ENCODE measurements at places on chromosomes 7 and 10. TPM values are rescaled to one million over a fixed set of nuclear protein-coding genes. Genes with fewer than 3 reads are reported as not detected.

- DNase-seq = no peak
Measured at GRCh38 chr10:115696747-115697146, 576.3 kb downstream of the GFRA1 start.

Gene C10orf62
- 0.38 TPM for total RNA-seq

- DNase-seq = no peak
Measured at GRCh38 chr7:133601617-133602016, 348.7 kb downstream of the EXOC4 start.

Gene OR2A5
- total RNA-seq = not detected

DNA sequence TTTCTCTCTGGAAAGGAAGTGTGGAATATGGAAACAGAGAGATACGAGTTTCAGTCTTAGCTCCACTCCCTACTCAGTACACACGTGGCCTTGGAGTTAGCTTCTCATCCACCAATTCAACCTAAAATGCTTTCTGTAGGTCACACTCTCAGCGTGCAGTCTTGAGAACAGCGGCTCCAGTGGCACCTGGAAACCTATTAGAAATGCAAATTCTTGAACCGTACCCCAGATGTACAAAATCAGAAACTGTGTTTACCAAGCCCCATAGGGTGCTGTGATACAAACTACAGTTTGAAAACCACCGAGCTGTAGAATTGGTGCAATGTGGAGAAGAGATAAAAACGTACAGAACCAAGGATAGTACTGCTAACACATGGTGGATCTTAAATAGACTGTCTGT is 91.1 kb upstream of the SP4 start:
- DNase-seq = no peak

DNA sequence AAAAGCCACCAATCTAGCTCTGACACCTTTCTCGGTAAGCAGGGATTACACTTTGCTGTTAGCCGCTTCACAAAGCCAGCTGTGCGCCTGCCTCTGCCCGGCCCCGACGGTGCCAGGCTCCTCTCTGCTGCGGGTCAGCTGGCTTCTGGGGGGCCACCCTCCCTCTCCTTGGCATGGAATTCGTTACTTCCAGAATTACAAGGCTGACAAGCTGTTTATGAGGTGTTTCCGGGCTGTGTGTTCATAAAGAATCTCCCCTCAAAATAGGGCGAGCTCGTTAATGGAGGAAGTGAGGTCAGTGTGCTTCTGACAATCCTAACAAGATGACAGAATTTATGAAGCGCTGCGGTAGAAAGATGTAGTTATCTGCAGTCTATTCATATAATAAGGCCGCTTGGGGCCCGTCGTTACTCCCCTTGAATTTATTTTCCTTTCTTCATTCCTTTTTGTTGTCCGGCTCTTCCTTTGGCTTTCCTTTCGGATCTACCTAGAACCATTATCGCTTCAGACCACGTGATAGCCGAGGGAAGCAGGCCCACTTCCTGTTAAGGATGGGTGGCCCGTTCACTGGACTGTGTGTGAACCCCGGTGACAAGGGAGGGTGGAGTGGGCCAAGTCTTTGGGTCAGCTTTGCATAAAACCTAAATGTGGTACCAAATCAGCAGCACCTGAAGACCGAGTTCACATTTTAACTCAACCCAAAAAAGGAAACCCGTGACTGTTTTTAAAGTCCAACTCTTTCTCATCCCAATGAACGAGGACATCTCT is 273.0 kb upstream of the YAE1 start:
- DNase-seq = no peak

Gene ATOH7
- not detected for total RNA-seq

- no peak for DNase-seq
Measured at GRCh38 chr10:29627201-29628132, 7.3 kb downstream of the SVIL start.

Gene ADRA2A
- not detected for total RNA-seq

Gene ABCA13
- 0.62 TPM for total RNA-seq

Gene LBX1
- total RNA-seq = 1.1 TPM

GRCh38 chr7:108528183-108528712 is 2.3 kb upstream of the PNPLA8 start:
- DNase-seq = no peak

DNA sequence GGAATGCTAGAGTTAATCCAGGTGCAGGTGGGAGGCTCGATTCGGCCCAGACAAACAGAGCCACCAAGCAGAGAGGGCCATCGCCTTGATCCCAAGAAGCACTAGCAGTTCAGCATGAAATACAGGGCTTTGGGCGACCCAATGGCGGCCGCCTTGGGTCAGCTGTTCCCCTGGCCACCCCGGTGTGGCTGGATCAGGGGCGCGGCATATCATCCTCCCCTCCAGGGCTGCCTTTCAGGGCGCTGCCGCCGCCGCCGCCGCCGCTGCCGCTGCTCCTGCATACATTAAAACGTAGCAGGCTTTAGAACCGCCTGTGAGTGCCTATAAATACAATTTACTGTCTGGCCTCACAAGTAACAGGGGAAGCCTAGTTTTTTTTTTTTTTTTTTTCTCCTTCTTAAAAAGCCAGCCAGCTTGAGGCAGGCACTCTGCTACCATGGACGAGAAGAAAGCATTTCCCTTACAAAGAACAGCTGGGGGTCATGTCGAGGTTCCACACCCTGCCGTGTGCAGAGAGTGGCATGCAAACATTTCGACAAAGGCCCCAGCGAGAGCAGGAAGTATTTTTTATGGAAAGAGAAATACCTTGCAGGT is 57.7 kb upstream of the EFCAB10 start:
- DNase-seq = no peak

- peak; percentile 54 for DNase-seq
Measured at GRCh38 chr10:112967200-112967599, 17.2 kb downstream of the TCF7L2 start.

DNA sequence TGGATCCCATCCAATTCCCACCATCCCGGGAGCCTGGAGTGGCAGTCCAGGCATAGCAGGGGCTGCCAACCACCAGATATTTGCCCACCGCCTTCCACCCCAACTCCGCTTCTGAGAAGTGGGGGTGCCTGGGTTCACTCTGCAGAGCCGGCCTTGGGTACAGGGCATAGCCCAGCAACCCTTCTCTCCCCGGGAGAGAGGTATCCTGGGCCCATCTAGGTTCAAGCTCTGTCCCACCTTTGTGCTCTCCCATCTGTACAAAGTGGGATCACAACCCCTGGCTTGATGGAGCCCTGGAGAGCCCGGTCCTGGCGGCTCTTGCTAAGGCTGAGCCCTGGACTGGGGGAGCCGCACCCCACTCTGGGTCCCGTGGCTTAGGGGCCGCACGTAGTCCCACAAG is 12.2 kb downstream of the MICALL2 start:
- DNase-seq = no peak

Gene CLEC5A
- total RNA-seq = not detected

Gene AFAP1L2
- 1.4 TPM for total RNA-seq

DNA sequence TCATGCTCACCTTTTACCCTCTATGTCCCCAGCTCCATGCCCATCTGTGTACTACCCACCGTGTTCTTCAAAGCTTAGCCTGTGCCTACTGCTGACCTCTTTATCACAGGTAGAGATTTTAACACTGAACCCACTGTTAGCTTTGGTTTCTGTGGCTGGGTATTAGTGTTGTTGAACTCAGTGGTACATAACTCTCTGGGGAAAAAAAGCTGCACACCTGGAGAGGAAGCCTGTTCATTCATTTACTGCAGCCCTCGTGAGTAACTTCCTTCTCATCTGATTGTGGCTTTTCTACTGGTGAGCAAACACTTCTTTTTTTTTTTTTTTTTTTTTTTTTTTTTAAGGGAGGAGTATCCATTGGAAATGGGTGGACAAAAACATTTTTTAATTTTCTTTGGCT is 326.3 kb downstream of the CCSER2 start:
- DNase-seq = no peak

Gene EPO
- total RNA-seq = not detected

- DNase-seq = no peak
Measured at GRCh38 chr10:58955615-58956014, 220.8 kb upstream of the PHYHIPL start.

GRCh38 chr10:3502673-3503072 is 282.3 kb downstream of the KLF6 start:
- DNase-seq = no peak

GRCh38 chr7:17651863-17652385 is 288.4 kb downstream of the SNX13 start:
- peak; percentile 60 for DNase-seq

DNA sequence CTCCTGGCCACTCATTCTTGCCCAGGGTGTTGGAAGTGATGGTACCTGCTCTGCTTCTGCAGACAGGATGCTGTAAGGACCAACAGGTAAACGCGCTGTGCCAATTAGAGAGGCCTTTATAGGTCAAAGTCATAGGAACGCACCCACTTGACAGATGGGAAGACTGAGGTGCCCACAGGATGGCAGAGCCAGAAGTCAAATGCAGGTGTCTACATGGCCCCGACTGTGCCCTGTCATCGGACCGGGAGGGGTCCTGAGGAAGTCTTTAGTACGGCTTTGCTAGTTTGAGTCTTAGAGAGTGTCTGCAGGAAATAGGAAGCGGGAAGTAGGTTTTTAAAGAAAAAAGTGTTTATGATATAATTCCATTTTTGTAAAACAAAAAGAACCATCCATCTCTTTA is 57.3 kb downstream of the HK1 start:
- no peak for DNase-seq

Gene SLC26A3
- not detected for total RNA-seq

- DNase-seq = peak; percentile 97
Measured at GRCh38 chr7:43674559-43675436, 54.5 kb downstream of the COA1 start.

Gene DYNC1I1
- total RNA-seq = 2.4 TPM

- no peak for DNase-seq
Measured at GRCh38 chr7:35356495-35356894, 102.6 kb upstream of the TBX20 start.

GRCh38 chr10:104689547-104689946 is 48.5 kb downstream of the SORCS3 start:
- DNase-seq = no peak

DNA sequence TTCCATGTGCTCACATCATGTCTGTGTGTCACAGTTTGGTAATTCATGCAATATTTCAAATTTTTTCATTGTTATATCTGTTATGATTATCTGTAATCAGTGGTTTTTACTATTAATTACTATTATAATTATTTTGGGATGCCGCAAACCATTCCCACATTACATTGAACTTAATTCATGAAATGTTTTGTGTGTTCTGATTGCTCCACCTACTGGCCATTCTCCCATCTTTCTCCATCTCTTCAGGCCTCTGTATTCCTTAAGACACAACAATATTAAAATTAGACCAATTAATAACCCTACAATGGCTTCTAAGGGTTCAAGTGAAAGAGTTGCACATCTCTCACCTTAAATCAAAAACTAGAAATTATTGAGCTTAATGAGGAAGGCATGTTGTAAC is 398.5 kb downstream of the PCDH15 start:
- no peak for DNase-seq

GRCh38 chr7:51335057-51335456 is 18.4 kb upstream of the COBL start:
- no peak for DNase-seq

Gene CYP26C1
- 0.02 TPM for total RNA-seq

DNA sequence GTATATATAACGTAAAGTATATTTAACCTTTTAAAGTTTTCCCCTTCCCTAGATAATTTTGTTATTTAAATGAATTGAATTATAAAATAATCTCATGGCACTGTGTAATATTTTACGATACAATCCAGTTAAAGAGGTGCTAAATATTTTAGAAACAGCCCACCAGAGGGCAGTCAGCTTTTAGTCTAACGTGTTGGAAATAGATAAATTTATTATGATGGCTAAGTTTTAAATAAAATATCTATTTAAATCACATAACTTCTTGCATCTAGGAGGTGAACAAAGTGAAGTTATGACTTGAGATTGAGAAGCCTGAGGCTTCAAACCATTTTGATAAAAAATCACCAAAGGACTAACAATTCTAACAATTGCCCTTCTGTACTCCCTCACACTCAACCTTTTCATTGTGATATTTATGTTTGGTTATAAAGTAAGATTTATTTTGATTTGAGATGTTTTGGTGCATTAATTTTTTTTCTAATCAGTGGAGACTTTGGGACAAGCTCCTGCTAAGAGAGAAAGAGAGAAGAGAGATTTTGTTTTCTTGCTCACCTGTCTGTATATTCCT is 171.5 kb upstream of the SP4 start:
- DNase-seq = peak; percentile 54

DNA sequence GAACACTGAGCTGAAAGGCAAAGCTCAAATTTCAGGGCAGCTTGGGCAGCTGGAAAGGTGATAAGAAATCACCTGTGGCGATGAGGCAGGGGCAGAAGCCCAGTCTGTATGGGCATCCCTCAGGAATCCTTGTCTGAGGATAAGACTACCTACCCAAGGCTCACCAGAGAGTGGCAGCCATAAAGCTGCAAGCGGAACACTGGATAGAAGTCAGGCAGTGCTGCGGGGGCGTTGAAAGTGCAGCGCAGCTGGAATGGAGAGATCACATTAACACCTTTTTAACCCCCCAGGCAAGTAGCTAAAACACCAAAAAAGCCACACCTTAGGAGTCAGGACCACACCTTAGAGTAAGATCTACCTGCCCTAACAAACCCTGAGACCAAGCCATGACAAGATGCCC is 38.2 kb downstream of the ABCB5 start:
- DNase-seq = no peak

- DNase-seq = no peak
Measured at GRCh38 chr7:25619963-25620799, 391.9 kb upstream of the NPVF start.

GRCh38 chr10:132275426-132276178 is 32.1 kb downstream of the STK32C start:
- no peak for DNase-seq

DNA sequence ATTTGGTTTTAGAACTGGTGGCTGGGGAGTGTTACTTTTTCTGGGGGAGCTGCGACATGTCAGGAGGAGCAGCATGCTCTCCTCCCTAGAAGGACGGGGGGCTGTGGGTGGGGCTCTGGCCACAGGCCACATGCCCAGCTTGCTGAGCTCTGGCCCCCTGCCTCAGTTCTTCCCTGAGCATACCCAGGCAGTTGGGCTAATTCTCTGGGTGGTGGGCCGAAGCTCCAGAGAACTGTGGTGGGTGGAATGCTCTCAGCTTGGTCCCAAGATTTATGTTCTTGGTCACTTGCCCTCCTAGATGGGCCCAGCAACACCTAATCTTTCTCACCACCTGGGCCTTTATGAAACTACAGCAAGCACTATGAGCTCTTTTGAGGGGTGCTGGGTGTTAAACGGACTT is 5.1 kb upstream of the ZNF775 start:
- no peak for DNase-seq

DNA sequence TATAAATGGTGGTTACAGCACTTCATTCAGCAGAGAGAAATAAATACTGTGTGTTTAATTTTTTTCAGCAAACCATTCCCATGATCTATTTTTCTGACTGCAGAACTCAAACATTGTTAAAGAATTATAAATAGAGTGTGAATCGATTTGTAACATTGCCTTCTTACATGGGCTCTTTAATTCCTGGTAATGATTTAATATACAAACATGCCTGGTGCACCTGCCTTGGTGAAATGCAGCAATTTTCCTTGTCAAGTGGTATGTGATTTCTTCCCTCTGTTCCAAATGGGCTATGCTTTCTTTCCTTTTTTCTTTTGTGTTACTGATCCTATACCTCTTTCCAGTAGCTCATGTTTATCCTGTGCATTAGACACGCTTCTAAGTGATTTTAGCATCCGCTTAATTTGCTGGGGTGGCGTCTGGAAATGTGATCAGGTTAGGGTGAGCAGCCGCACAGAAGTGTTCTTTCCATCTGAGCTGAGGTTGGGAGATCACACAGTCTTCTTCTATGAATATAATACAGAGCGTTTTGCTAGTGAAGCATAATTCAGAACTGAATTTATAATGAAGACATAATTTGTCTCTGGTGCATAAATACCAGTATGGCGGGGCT is 94.3 kb upstream of the ITGB1 start:
- DNase-seq = no peak

Gene PRPS1L1
- total RNA-seq = not detected

Gene HOXA7
- total RNA-seq = not detected

Gene SHH
- total RNA-seq = 0.03 TPM

Gene RET
- total RNA-seq = 0.38 TPM
